ENCODE measurements at places on chromosomes 4 and X.

- DNase-seq, result no peak
Measured at GRCh38 chr4:40998675-40999358, 215.5 kb downstream of the APBB2 start.

DNA sequence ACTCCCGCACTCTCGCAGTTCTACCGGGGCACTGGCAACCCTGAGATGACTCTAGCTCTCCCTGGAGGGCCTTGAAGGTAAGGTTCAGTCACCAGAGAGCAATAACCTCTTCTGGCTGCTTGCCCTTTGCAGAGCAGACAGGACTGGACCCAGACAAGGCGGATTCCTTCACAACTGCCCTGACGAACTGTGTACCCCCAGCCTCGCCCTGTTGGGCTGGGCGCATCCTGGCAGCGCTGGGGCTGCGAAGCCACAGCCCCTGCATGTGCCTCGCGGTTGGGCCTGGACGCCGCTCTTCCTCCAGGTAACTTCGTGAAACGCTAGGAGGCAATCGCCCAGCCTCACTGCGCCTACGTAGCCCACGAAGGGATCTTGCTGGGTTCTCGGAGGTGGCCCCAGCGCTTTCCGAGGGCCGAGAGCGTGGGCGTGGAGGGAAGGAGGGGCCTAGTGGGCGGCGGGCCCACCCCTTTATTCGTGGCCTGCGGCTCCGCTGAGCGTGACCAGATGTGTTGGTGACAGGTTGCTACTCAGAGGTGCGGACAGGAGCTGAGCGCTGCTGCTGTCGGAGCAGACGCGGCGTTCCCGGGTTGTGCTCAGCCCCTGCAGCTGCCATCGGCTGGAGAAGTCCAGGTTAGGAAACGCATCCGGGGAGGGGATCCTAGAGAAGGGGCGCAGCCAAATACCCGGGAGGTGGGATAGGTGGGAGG lies 1.9 kb upstream of the MAMLD1 start:
- no peak for DNase-seq

DNA sequence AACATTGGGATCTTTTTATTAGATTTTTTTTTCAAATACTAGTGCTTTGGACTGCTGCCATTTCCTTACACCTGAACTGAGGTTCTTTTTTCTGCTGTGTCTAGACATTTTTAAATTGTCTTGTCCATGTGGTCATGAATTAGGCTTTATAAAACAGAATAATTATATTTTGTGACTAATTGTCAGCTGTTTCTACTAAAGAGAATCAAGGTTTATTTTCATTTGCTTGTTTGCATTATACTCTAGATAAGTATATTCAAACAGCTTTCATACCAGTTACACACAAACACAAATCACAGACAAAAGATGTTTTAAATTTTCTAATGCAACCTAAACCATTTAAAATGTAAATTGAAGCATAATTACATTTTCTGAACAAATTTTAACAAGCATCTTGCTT lies 194.7 kb downstream of the GALNTL6 start:
- DNase-seq, result no peak

DNA sequence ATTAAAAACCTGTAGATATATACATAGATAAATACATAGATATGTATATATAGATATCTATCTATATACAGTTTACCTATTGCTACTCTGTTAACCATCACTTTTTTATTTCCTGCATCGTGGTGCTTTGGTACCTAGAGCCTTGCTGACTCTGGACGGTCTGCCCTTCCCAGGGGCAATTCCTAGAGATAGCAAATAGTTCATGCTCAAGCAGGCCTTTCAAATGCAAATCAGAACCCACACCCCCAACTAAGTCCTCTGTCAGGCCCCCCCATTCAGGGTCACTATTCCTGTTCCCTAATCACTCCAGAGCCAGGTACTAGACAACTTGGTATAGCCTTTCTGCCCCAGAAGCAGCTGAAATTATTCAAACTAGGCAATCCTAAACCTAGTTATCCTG lies 273.5 kb upstream of the ADGRL3 start:
- no peak for DNase-seq

DNA sequence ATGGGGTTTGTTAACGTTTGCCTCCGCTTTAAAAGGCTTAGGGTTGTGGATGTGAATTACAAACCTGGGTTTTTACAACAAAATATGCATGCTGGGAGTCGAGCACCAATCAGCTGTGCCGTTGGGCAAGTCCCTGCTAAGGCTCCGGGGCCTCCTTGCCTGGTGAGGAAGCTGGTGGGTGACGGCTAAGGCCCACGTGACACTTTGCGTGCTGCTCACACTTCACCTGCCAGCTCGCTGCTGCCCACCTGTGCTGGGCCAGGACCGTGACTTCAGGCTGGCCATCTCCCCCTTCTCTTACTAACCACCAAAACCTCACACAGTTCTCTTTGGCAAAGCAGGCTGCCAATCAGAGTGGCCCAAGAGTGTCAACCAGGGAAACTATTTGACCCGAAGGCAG lies 178.3 kb downstream of the AFAP1 start:
- DNase-seq, result no peak

- DNase-seq, result no peak
Measured at GRCh38 chr4:105780176-105780575, 71.6 kb downstream of the GSTCD start.

DNA sequence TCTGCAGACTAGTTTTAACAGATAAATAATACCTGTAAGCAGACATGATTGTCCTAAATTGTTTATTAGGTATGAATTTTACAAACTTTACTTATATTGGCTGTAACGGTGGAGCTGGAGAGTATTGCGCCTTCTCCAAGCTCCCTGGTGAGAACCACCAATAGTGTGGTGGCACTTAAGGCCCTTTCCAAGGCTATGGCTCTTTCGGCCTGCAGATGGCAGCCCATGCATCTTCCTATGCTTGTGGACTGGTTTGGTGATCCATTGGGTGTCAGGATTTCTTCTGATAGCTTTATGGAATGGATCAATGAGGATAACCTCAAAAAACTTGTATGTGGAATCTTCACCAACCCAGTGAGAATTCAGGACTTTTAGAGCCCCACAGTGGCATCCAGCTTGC lies 7.8 kb downstream of the LARP1B start:
- DNase-seq, result no peak
